ENCODE measurements at places on chromosomes 5 and 9.
A peak's percentile ranks its signal among the peaks of the same experiment; 100 is the strongest.

DNA sequence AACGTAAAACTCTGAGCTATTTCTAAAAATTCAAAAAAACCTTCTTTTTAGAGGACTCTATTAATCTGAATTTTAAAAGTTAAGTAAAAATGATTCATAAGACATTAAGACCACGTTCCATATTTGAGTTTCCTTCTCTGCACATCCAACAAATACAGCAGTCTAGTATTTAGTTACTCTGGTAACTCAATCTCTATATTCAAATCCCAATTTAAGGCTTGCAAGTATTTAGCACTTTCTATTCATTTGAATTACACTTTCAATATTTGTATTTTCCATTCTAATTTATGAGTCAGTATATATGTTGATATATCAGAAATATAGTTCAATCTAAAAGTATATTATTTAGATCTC, 17.7 kb downstream of the RFX3 start:
- no peak for DNase-seq

DNA sequence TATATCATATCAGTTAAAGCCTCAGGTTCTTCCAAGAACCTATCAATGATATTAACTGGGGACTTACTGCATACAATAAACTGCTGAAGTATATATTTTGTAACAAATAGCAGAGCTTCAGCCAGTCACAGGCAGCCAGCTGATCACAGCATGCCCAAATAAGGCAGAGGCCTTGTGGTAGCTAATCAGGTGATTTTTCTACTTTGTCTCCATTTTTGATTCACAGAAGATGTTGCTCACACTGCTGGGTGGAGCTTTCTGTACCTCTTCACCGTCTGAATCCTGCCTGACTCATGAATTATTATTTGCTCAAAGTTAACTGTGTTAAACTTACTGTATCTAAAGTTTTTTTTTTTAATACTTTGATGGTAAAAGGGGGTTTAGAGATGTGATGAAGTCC, 357.4 kb downstream of the PSAT1 start:
- no peak for DNase-seq

- DNase-seq: no peak
These were observed 708.7 kb downstream of the CDH9 start for GRCh38 chr5:26329562-26330189.

- peak; percentile 59 for DNase-seq
These were observed 2.9 kb upstream of the FOXD1 start for GRCh38 chr5:73451224-73452130.

DNA sequence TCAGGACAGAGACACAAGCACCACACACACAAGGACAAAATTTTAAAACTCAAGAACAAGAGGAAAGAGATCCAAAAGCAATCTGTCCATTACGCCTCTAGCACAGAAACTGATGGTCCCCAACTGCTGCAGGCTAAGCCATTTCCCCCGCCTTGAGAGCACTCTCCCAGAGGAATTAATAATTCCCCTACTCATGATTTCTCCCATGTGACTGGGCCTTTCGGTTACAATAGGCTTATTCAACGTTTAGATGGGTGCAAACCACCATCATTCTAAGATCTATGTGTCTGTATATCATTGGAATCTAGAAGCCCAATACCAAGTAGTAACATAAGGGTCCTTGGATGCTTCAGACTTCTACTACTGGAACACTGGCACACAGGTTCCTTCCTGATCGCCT, 18.8 kb downstream of the BRD8 start:
- no peak for DNase-seq

GRCh38 chr5:157535042-157535865, 40.3 kb downstream of the ADAM19 start:
- no peak for DNase-seq

GRCh38 chr9:29062446-29062845, 1489.2 kb upstream of the C9orf72 start:
- no peak for DNase-seq

GRCh38 chr5:73691302-73692080, 65.5 kb downstream of the ARHGEF28 start:
- DNase-seq: no peak

DNA sequence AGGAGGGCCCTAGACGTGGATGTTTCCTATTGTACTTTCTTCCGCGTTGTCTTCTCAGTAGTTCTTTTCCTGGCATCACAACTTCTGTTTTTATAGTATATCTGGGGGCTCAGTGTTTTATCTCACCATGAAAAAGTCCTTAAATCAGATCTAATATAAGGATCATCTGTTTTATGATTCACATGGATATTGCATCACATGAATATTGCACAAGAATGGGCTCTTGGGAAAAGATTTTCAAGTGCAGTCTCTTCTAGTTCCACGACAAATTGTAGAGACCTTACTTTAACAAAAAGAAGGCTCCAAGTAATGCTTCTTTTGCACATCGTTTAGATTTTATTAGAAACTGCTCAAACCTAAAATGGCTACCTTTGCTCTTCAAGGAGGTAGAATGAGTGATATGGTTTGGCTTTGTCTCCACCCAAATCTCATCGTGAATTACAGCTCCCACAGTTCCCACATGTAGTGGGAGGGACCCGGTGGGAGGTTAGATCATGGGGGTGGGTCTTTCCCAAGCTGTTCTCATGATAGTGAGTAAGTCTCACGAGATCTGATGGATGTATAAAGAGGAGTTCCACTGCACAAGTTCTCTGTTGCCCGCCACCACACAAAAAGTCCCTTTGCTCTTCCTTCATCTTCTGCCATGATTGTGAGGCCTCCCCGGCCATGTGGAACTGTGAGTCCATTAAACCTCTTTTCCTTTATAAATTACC, 53.7 kb upstream of the FAM120A start:
- DNase-seq: no peak

DNA sequence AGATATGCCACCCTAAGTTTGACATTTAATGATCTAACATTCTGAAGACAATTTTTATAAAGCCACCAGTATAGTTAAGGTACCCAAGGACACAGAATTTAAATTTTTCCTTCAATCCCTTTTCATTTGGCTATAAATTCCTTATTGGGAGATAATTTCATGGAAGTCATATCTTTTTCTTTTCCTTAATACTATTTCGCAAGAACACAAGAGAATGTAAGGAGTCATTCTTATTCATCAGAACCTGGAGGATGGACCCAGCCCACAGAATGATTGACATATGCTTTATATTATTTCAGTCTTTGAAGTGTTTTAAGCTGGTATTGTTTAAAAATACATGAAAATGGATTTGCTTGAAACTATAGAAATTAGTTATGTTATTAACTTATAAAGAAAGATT, 79.6 kb downstream of the DROSHA start:
- no peak for DNase-seq

DNA sequence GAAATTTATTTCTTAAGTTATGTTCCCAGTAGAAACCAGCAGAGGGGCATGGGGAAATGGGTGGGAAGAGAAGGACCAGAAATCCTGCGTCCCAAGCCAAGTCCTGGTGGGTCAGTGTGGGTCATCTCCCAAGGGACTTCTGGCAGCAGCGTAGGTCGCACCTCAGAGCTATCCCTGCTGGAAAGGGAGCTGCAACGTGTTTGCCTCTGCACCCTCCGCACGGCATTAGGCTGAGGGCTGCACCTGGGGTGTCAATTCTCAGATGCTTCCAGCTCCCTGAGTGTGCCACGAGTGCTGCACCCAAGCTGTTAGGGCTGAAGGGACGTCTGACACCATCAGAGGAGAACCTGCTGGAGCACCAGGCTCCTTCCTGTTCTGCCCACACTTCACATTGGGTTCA, 182.8 kb downstream of the CACNA1B start:
- no peak for DNase-seq

GRCh38 chr5:73434461-73434860, 14.1 kb downstream of the FOXD1 start:
- no peak for DNase-seq

DNA sequence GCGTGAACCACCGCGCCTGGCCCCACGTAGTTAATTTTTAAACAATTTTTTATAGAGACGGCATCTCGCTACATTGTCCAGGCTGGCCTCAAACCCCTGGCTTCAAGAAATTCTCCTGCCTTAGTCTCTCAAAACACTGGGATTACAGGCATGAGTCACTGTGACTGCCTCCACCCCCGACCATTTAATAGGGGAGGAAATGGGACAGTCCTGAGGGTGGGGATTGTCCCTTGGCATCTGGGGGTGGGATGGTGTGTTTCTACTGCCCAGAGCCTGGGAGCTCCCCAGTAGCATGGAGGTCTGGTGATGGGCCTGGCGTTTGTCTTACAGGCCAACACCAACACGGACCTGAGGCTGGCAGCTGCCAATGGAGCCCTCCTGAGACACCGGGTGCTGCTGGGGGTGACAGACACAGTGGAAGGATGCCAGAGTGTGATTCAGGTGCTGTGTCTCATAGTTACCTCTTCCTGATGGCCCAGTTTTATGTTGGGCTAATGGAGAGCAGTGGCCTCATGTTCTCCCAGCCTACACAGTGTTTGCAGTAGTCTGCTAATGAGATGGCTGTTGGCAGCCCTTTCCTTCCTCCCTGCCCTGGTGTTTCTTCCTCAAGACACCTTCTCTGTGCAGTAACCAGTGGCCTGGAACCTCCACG, 22.5 kb downstream of the TMEM268 start:
- no peak for DNase-seq

DNA sequence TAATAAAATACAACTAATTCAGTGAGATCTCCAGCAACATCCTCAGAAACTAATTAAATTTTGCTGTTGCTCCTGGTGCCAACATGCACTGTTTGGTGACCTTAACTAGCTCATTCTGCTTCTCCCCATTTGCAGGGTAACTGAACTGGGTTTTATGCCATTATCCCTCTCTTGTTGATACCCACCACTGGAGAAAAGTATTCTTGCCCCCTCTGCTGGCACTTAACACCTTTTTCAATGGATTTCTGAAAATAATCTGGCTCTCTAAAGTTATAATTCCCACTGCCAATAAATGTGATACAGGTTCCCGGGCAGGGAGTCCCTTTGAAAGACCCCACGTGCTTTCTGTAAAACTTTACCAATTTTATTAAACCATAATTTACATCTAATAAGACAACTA, 394.3 kb downstream of the OSTF1 start:
- DNase-seq: no peak

DNA sequence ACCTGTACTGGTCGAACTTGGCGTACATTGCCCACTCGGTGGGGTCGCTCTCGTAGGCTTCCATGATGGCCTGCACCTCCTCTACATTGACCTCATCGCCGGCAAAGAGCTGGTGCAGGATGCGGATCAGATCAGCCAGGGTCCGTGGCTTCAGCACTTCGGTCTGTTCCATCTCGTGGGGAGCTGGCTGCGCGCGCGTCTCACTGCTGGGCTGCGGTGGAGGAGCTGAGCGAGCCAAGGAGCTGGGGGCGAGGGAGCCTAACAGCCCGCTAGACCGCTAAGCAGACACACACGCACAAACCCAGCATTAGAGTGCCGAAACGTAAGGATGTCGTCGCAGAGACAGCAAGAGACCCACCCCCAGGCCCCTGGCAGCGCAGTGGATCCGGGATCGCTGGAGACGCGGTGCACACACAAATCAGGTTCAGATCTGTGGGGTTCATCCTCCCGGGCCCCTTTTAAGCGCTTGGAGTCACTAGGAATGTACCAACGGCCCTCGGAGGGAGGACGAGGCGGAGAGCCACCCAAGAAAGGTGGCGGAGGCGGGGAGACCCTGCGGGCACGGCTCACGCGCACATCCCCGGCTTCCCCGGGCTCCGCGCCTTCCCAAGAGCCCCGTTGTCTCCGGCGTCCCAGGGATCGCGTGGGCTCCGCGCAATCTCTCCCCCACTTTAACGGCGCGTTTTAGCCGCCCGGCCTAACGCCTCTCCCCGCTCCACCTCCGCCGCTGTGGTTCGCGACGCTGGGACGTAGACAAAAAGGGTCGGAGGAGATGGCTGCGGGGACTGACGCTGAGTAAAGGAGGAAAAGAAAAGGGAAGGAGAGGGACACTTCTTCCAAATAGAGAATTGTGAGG, at the start of gene CDO1:
Gene CDO1, minus strand, starts transcription at position 434 of the 856 bp plus-strand sequence. Its CDS starts 262 bp downstream, at position 172.
- DNase-seq: no peak

GRCh38 chr9:121313458-121314152, 45.6 kb downstream of the GSN start:
- no peak for DNase-seq
